Daoy (cell line): ENCODE measurements at places on chromosomes 3 and 15. TPM values are rescaled to one million over a fixed set of nuclear protein-coding genes. Genes with fewer than 3 reads are reported as not detected.

SLC6A1 gene
- total RNA-seq = 0.11 TPM in 1 of 2 replicates, not detected in the other

SATB1 gene
- 12.6 and 15.4 TPM in 2 replicates for total RNA-seq

DNA sequence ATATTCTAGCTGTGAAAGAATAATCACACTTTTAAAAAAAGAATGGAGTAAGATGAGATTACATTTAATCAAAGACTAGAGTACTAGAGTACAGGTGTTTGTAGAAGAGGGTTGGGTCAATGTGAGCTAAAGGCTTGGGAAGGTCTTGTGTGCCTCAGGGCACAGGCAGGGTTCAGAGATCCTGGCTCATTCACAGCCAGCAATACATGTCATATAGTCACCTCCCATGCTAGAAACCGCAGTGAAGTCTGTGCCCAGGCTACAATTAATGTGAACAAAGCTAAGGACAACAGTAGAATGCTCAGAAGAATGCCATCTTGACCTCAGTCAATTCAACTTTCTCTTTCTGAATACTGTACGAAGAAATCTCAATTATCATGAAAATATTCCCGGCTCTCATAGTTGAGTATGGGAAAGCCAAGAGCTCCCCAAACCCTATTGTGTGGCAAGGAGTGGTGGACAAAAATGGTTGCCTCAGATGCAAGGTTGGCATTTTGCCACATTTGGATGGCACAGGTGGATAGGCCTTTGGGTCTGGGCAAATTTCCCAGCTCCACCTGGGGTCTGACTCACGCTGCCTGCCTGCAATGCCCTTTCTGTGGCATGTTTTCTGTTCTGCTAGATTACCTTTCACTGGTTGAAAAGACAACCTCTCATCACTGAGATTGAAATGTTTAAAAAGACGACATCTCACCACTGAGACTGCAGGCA is 70.2 kb downstream of the NMD3 start:
- DNase-seq = peak; percentile 28

- no peak for DNase-seq
These were observed 117.7 kb upstream of the SPATA16 start for GRCh38 chr3:173258697-173259096.
